Dorsolateral prefrontal cortex (tissue), 122 donors: ENCODE measurements at places on chromosomes 16 and 17. TPM values are rescaled to one million over a fixed set of nuclear protein-coding genes. Genes with fewer than 3 reads are reported as not detected.

- no peak for DNase-seq
Observed at GRCh38 chr17:45755050-45755449, 29.1 kb upstream of the CRHR1 start.

- DNase-seq: peak; percentile 90
Observed at GRCh38 chr16:78102865-78103264, 3.4 kb downstream of the WWOX start.

DNA sequence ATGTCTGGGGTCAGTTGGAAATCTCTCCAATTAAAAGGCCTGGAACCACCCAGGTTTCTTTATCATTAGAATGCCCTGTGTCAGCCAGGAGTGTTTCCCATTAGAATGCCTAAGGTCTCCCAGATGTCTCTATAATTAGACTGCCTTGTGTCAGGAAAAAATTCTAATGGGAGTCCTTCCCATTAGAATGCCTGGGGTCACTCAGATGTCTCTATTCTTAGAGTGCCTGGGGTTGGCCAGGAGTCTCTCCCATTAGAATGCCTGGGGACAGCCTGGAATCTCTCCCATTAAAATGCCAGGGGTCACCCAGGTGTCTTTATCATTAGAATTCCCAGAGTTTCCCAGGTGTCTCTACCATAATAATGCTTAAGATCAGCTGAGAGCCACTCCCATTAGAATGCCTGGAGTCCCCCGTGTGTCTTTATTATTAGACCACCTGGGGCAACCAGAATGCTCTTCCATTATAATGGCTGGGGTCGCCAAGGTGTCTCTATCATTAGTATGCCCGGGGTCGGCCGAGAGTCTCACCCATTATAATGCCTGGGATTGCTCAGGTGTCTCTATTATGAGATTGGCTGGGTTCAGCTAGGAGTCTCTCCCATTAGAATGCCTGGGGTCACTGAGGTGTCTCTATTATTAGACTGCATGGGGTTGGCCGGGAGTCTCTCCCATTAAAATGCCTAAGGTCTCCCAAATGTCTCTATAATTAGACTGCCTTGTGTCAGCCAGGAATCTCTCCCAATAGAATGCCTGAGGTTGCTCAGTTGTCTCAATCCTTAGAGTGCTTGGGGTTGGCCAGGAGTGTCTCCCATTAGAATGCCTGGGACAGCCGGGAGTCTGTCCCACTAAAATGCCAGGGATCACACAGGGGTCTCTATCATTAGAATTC, 2254.6 kb downstream of the TP53TG3F start:
- no peak for DNase-seq

DNA sequence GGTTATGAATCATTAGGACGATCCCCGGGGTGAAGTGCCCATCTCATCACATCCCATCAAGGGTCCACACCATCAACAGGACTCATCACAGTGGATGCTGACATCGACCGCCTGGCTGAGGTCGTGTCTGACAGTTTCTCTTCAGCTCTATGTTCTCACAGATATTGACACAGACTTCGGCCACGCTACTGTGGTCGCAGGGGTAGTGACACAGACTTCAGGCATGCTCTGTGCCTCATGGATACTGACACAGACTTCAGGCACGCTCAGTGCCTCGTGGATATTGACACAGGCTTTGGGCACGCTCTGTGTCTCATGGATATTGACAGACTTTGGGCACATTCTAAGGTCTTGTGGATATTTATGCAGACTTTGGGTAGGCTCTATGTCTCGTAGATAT, 50.1 kb downstream of the KLHDC4 start:
- DNase-seq: no peak

DNA sequence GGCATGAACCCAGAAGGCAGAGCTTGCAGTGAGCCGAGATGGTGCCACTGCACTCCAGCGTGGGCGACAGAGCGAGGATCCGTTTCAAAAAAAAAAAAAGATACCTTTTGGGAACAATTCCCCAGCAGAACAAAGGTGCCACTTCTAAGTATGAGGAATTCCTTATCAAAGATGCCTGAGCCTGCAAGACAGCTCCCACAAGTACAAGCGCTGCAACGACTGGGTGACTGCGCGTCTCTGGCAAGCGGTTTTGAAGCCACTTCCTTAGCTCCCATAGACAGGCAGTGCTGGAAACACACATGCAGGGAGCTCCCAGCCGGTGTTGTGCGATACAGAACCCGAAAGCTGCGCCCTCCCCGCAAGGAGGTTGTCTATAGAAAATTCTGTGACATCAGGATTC, 60.5 kb downstream of the ADCY9 start:
- no peak for DNase-seq

DNA sequence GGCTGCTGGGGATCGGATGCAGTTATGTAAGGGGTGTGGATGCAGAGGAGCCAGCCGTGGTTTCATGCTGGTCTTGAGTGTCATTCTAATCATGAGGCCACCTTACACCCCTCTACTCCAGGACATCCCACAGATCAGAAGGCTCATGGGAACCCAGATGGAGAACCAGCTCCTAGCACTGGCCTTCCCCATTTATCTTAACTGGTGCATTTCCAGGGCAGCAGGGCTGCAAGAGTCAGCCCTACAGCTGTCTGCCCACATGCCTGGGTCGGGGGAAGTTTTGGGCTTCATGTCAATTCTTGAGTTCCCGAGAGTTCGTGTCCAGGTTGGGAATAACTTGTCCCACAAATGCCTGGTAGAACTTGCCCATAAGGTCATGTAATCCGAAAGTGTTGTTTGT, 29.1 kb downstream of the RPTOR start:
- DNase-seq: no peak

DNA sequence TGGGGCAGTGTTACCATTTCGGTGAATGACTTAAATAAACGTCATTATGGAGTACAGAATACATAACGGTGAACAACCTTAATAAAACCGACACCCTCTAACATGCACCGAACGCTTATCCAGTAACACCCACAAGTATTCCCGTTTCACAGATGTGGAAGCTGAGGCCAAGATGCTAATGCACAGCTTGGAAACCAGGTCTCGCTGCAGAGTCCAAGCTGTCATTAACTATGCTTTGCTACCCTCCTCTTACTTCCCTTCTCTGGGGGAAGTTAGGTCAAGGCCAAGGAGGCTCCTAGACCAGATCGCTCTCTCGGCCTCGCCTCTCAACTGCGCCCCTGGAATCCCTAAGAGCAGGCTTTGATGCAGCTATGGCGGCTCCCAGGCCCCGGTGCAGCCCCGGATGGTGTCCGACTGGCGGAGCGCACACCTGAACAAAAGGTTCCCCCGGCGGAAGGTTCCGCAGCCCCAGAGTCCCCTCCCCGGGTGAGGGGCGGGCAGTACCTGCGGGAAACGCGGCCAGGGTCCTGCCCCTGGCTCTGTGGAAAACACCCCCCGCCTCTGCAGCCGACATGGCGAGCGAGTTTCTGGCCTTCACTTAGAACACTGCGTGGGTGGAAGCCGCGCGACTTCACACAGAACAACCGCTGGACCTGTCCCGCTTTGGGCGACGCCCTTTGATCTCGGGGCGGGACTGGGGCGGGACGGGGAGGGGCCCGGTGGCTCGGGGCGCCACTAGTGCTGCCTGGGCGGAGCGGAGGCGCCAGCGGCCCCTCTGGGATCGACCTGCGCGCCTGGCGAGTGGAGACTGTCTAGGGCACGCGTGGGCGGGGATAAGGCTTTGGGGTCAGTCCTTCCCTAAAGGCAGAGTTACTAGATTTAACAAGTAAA, at the start of gene CPPED1:
Gene CPPED1, minus strand, starts transcription at position 685 of the 891 bp plus-strand sequence. Its CDS starts 111 bp downstream, at position 574.
- DNase-seq: peak; percentile 91

GRCh38 chr16:87017371-87018012, 299.7 kb downstream of the C16orf95 start:
- no peak for DNase-seq

GRCh38 chr17:65270499-65271253, 133.5 kb downstream of the RGS9 start:
- DNase-seq: no peak

DNA sequence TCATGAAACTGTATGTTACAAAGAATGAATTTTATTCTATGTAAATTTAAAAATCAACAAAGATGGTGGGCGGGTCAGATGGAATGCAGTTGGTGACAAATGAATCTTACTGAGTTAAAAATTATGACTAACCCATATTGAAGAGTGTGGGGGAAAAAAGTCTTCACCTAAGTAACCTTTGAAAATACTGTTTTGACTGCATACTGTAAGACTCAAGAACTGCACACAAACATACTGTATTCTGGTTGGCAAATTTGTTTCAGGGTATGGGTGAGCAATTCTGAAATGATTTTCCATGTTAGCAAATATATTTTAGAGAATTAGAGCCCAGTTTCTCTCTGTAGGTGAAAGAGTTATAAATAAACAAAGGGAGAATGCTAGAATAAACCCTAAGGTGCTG, 153.7 kb upstream of the KCNJ18 start:
- no peak for DNase-seq

GRCh38 chr16:73544826-73545225, 496.9 kb upstream of the ZFHX3 start:
- no peak for DNase-seq

DNA sequence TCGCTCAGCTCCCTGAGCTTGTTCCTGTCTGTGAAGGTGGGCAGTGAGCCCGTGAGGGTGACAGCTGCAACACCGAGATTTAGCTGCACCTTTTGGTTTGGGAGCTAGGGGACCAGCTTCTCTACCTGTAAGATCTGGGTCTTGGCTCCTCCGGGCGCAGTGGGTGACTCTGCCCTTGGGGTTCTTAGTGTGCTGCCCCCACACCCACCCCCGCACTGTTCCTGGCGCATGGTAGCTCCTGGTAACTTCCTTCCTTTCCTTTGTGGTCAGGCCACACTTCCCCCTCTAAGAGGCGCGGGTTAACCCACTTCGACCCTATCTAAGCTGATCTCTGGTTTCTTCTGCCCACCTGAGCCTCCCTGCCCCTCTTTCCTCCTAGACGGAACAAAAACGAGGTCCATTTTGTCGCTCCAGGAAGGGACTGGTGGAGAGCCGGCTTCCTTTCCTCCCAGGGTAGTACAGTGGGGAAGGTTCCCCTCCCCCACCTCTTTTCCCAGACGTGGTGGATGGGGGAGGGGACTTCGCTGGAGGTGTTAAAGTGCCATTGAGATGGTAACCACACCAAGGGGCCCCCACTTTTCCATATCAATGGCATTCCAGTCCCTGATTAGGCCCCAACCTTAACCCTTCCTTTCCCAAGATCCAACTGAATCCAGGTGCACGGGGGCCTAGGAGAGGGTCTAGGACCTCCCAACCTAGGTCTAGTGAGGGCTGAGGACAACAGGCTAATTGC, 4.6 kb upstream of the CLDN9 start:
- no peak for DNase-seq

DNA sequence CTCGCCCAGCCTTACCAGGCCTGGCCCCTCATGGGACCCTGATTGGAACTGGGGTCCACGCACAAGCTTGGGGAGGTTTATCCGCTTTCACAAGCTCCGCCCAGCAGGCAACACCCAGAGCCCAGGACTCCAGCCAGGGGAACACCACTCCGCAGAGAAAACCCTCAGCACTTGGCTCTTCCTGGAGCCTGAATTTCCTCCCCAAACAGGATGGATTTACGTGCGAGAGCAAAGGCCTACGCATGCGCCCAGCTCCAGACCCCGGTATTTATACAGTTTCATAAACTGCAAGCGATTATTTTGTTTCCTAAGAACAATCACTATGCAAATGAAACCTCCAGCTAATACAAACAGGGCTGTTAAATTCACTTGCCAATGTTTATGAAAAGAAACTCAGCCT, 22.8 kb downstream of the ZNF423 start:
- DNase-seq: no peak

GRCh38 chr17:31609331-31609730, 217.9 kb downstream of the RAB11FIP4 start:
- DNase-seq: no peak

DNA sequence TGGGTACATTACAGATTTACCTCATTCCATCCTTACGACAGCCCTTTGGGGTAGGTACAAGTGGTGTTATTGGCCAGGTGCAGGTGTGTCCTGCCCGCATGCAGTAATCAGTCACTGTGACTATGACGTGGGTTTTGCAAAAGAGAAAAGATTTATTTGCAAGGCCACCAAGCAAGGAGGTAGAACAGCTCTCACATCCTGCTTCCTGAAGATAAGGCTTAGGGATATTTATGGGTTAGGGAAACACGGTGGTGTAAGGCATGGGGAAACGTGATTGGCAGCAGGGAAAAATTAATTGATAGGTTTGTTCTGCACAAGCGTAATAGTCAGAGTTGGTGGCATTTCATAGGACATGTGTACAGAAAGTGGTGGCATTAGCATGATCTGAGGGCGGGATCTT, 214.8 kb downstream of the PARN start:
- no peak for DNase-seq

GRCh38 chr16:10871157-10871991, 5.6 kb upstream of the CIITA start:
- DNase-seq: no peak

- no peak for DNase-seq
Observed at GRCh38 chr16:31385680-31386079, 7.5 kb upstream of the ITGAD start.

DNA sequence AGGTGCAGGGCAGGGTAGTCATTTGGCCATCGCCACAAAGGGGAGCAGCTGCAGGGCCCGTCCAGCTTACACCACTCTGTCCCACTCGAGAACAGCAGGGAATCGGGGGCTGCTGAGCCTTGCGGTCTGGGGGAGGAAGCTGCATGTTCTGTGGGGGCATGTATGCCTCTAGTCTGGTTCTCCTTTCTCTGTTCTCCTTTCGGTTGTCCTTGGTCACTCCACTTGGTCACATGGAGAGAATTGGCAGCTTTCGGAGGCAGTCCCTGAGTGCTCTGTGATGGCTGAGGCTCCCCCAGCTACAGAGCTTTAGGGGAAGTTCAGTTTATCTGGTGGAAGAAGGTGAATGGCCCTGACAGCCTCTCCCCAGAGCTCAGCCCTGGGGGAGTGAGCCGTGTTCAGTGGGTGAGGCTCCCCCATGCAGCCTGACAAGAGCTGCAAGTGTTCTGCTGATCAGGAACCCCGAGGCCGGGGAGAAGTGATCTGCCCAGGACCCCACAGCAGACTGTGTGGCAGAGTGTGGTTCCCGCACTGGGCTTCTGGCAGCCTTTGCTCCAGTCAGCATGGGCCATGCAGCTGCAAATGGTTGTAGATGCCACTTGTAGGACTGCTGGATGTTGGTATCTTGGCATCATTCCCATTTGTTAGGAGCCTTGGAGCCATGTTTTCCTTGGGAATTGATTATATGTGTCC, 22.3 kb upstream of the SMPD3 start:
- DNase-seq: peak; percentile 6

- no peak for DNase-seq
Observed at GRCh38 chr16:17836868-17837602, 366.3 kb upstream of the XYLT1 start.

DNA sequence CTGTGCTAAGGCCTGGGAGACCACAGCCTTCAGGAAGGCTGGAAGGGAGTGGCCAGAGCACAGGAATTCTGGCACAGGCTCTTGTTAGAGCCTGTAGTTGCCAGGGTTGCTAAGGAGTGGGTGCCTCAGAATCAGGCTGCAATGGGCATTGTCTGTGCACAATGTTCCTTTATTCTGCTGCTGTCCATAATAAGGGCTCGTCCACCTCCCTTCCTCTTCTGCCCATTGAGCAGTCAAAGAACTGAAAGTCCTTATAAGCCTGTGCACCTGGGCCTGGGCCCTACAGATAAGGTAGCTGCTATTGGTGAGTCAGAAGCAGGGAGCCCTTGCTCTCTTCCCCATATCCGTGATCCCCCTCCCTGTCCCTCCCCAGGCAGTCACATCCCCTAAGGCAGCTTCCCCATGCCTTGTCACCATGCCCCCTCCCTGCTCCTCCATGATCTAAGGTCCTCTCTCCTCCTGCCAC, 5.4 kb upstream of the CNGB1 start:
- peak; percentile 77 for DNase-seq

SPHK1 gene
- total RNA-seq: 8.0 TPM

WNK4 gene
- 0.12 TPM for total RNA-seq

RPL38 gene
- 467 TPM for total RNA-seq

SLC25A19 gene
- 12.3 TPM for total RNA-seq

MYH11 gene
- 14.4 TPM for total RNA-seq

TSPOAP1 gene
- total RNA-seq: 186 TPM

BAIAP3 gene
- total RNA-seq: 204 TPM

TP53 gene
- total RNA-seq: 11.3 TPM

GGT6 gene
- not detected for total RNA-seq
